ENCODE measurements at places on chromosomes 16 and 17. TPM values are rescaled to one million over a fixed set of nuclear protein-coding genes. Genes with fewer than 3 reads are reported as not detected.
A peak's percentile ranks its signal among the peaks of the same experiment; 100 is the strongest.

The SGCA gene
- 0.14 TPM for total RNA-seq

The HEATR9 gene
- not detected for total RNA-seq

The CSH2 gene
- not detected for total RNA-seq

The PIRT gene
- total RNA-seq, result not detected

The MED9 gene
- total RNA-seq, result 13.2 TPM

The HSD11B2 gene
- total RNA-seq, result 1.1 TPM

DNA sequence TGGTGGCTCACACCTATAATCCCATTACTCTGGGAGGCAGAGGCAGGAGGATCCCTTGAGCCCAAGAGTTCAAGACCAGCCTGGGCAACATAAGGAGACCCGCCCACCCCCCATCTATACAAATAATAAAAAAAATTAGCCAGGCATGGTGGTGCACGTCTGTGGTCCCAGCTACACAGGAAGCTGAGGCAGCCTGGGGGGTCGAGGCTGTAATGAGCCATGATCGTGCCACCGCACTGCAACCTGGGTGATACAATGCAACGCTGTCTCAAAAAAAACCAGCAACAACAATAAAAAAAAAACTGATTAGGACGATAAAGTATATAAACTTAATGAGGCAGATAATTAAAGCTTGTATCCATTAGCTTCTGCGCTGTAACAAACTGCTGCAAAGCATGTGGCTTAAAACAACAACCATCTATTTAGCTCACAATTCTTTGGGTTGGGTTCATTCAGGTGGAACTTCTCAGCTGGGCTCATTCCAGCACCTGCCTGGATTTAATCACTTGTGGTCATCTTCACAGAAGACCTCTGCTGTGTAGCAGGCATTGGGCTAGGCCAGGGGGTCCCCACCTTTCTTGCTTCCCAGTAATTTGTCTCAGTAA, 45.8 kb downstream of the LCMT1 start:
- DNase-seq, result no peak

- DNase-seq, result no peak
These were observed 46.9 kb downstream of the SOCS1 start for GRCh38 chr16:11208916-11209665.

DNA sequence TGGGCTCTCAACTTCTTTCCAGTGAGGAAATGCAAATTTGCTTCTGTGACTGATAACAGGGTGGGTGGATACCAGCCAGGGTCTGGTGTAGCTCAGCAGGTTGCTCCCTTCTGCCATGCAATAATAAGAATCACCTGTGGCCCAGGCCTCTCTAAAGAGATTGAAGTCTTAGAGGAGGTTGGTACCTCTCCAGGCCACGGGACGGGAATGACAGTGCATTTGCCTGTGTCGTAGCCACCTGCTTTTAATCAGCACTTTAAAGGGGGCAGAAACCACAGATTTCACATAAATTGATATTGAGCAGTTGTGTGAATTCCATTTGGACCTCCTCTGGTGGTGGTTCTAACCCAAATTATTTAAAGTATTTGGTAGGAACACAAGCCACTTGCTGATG, 246.9 kb downstream of the PRKCA start:
- DNase-seq, result no peak

GRCh38 chr16:68491576-68491950, 43.3 kb upstream of the SMPD3 start:
- no peak for DNase-seq

- DNase-seq, result no peak
These were observed 6.9 kb downstream of the DEXI start for GRCh38 chr16:10935226-10935915.

- DNase-seq, result no peak
These were observed 69.9 kb downstream of the IRX5 start for GRCh38 chr16:55000595-55000994.

GRCh38 chr17:69344939-69345338, 18.0 kb upstream of the ABCA5 start:
- DNase-seq, result no peak

DNA sequence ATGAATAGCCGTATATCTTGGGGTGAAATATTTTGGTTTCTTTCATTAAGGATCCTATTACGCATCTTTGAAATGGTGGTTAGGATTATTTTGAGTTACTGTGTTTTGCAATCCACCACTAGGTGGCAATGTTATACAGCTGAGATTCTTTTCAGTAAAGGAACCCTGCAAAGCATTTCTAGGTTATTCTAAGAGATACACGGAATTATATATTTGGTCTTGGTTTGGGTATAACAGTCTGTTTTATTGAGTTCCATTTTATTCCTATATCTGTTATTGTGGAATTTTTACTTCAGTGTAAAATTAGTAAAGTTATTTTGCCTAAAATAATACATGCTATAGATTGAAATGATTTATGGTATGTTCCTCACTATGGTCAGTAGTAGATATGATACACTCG, 62.9 kb upstream of the CPHXL start:
- no peak for DNase-seq

- DNase-seq, result peak; percentile 75
These were observed 39.0 kb downstream of the ADCY9 start for GRCh38 chr16:4077174-4077649.

DNA sequence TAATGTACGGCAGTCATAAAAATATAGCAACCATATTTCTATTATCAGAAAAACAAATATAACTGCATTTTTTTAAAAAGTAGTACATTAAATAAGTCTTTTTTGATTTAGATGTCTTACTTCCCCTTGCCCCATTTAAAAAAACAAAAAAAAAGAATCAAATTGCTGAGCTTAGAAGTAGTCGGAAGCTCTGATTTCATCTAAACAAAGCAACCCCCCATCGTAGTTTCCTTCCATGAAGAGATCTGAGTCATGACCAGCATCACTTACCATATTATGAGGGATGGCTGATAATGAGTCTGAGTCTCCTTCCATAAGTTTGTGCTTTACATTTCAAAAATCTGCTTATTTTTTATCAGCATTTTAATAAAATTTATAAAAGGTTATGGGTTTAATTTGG, 86.2 kb downstream of the ITFG1 start:
- no peak for DNase-seq

GRCh38 chr17:1759529-1759928, 2.3 kb upstream of the SERPINF1 start:
- DNase-seq, result no peak

DNA sequence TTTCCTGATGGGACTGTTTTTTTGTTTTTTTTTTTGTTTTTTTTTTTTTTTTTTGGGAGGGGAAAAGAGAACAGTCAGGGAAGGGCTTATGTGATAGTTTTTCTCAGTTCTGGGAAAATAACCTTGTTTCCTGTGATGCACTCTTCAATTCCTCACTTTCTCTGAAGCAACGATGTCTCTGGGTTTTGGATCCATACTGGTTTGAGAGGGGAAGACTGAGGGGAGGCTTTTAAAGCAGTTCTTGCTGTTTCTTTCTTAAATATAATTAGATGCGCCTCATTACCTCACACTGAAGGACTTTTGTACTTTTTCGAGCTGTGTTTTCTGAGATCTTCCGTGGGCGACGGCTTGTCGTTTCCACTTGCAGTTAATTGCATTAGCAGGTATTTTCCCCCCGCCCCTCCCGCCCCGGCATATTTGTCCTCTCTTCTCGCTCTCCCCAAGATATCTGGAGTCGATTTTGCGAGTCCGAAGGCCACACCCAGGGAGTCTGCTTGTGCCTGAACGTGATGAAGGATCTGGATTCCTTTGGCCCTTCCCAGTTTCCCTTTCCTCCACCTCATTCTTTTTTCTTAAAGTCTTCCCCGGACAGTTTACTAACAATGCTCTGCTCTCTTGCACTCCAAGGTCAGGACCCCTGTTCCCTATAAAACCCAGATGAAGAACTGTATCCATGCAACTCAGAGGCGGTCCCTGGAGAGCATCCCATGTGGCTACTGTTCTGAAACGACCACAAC, 125.2 kb upstream of the ZFHX3 start:
- DNase-seq, result no peak

DNA sequence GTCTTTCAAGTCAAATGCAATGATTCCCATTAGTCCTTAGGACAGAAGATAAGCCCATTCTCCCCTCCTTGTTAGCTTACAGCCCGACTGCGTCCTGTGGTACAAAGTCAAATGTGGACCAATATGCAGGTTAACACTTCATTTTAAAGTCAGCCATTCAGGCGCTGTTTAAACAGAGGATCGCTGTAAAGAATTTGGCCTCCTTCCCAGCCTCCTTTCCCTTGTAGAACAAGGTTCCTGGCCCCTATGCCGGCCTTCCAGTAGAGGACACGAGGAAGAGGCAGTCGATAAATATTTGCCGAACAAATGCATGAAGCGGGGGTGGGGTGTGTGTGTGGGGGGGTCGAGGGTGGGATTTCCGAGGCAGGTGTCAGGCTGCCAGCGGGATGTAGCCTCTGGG, 4.3 kb downstream of the SDK2 start:
- DNase-seq, result no peak

DNA sequence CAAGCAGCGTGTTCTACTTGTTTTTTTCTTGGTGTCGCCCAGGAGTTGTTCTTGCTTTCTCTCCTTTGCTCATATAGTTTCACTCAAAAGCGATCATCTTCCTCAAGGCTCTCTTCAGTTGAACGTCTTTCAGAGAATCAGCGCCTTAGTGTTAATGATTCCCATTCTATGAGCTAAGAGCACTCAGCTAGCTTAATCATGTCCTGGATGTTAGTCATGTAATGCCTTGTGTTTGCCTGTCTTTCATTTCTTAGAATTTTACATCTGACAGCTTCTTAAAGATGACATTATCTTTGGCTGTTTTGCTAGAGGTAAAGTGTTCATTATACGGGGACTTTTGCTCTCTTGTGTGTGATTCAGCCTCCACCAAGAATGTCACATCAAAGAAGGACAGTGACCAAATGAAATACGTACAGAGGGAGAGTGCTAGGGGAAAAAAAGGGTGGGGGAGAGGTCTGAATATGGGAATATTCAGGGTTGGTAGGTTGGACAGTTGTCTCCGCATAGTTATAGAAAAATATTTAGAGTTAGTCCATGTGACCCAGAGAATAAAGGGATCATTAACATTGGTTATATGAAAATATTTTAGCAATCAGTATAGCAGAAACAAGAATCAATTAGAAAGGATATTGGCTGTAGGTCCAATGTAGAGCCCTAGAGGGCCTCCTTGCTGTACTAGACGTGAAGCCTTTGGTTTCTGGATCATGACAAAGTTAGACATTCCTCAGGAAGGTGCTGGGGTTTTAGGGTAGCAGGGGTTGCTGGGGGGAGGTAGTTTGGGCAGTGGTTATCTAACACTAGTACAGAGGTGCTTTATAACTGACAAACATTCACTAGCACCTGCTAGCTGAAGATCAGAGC, 31.9 kb upstream of the ANKFN1 start:
- no peak for DNase-seq

DNA sequence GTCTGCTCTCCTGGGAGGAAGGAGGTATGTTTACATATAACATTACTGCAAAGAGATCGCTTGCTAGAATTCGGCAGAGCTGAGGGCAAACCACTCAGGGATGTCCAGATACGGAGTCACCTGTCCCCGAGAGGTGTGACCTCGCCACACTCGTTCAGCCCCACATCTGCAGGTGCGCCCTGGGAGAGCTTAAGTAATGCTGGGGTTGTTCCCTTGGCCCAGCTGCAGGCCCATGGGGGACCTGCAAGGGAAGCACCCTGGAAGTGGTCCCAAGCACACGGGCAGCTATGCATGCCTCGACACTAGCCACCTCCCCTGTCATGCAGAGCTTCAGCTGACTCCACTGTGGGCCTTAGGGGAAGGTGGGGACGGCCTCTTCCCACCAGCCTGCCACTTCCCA, 22.2 kb downstream of the USP22 start:
- no peak for DNase-seq

GRCh38 chr16:1768767-1769401, 2.5 kb downstream of the NME3 start:
- DNase-seq, result no peak

DNA sequence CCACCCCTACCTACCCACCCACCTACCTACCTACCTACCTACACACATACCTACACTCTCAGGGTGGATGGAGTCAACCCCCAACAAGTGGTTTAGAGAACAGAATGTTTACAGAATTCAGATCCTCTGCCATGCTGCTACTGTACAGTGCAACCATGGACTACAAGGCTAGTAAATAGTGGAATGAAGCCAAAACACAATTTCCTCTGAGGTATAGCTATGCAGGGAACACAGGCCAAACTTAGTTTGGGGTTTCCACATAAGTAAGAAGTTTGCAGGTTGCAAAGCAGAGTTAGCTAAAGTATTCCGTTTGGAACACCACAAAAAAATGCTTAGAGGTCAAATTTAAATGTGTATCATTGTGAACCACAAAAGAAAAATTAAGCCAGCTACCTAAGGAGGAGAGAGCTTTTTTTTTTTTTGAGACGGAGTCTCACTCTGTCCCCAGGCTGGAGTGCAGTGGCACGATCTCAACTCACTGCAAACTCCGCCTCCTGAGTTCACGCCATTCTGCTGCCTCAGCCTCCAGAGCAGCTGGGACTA, 2.7 kb upstream of the AP1G1 start:
- DNase-seq, result no peak

- DNase-seq, result peak; percentile 61
These were observed 29.8 kb downstream of the PRSS54 start for GRCh38 chr16:58264961-58265479.

- no peak for DNase-seq
These were observed 308.8 kb downstream of the MAP2K6 start for GRCh38 chr17:69723316-69723715.

GRCh38 chr16:48862087-48862532, 252.1 kb upstream of the N4BP1 start:
- no peak for DNase-seq

DNA sequence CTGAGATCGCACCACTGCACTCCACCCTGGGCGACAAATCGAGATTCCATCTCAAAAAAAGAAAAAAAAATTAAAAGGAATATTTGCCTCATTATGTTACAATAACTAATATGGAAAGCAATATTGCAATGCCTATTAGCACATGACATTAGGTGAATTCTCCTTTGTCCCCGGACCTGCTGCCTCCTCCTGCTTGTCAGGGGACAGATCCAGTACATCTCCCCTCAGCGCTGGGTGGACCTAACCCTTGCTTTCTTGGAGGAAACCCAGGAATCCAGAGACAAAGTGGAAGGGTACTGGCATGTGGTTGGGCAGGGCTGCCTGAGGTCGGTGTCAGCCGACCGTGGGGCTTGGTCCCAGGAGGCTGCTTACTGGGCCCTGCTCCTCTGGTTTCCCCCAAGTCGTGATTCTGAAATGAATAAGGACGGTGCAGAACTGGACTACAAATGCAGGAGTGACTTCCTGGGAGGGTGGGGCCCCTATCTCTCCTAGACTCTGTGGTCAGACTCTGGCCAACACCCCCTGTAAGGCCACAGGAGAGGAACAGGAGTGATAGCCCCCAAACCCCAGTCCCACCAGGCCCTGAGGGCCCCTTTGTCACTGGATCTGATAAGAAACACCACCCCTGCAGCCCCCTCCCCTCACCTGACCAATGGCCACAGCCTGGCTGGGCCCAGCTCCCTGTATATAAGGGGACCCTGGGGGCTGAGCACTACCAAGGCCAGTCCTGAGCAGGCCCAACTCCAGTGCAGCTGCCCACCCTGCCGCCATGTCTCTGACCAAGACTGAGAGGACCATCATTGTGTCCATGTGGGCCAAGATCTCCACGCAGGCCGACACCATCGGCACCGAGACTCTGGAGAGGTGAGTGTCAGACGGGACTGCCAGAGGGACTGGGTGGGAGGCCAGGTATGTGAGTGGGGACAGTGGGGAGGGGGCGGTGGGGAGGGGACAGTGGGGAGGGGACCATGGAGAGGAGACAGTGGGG, at the start of gene HBZ:
Gene HBZ (plus strand): TSS at position 504 of the 988 bp plus-strand sequence. CDS start 266 bp downstream, at position 770.
- no peak for DNase-seq
